ENCODE measurements at places on chromosomes 7 and 10.

- no peak for DNase-seq
Observed at GRCh38 chr7:70523249-70523988, 608.5 kb upstream of the GALNT17 start.

- peak; percentile 82 for DNase-seq
Observed at GRCh38 chr7:91434836-91435235, 170.6 kb downstream of the FZD1 start.

- no peak for DNase-seq
Observed at GRCh38 chr7:74400420-74401136, 53.1 kb upstream of the GTF2IRD1 start.

DNA sequence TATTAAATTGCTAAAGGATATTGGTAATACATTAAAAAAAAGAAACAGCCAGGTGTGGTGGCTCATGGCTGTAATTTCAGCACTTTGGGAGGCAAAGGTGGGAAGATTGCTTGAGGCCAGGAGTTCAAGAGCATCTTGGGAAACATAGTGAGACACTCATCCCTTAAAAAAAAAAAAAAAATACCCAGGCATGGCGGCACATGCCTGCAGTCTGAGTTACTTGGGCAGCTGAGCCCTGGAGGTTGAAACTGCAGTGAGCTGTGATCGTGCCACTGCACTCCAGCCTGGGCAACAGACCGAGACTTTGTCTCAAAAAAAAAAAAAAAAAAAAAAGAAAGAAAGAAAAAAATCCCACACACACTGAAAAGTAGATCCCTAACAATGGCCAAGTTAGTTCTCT, 59.7 kb downstream of the MACC1 start:
- DNase-seq = no peak

GRCh38 chr7:2613931-2614600, 17.7 kb upstream of the TTYH3 start:
- DNase-seq = no peak

- no peak for DNase-seq
Observed at GRCh38 chr7:14389181-14389591, 399.7 kb upstream of the ETV1 start.

- no peak for DNase-seq
Observed at GRCh38 chr10:46310143-46310514, 23.3 kb downstream of the ANTXRL start.

- DNase-seq = no peak
Observed at GRCh38 chr7:140646931-140647647, 6.5 kb upstream of the DENND2A start.

GRCh38 chr10:132136097-132136521, 50.6 kb upstream of the DPYSL4 start:
- no peak for DNase-seq

DNA sequence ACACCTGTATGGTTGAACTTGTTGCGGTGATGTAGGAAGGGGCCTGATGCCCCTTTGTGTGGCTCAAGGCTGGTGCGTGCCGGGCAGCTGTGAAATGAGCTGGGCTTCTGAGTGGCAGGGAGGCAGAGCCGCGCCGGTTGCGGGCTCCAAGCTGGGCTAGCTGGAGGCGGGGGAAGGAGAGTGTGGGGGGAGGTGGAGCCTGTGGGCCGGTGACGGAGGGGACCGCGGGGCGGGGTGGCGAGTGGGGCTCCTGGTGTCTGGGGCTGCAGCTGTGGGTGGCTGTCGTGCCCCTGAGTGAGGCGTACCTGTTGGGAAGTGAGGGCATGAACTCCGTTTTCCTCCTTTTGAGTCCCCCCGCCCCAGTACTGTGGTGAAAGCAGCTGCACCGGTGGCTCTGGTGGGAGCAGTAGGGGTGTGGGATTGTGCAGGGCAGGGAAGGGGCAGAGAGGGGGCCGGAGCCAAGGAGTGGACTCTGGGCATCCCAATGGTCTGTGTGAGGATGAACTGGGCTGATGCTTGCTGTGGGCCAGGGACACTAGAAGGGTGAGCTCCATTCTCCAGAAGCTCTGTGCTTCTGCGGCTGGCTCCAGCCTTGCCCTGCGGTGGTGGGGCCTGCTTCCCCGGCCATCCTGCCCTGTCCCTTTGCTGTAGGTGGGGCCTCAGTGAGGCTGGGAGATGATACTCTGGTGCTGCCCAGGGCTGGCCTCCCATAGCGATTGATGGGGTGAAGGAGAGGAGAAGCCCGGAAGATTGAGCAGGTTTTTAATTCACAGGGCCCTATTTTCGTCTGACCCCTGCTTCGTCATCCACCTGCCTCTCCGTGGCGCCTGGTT, 41.7 kb downstream of the INPP5A start:
- no peak for DNase-seq

GRCh38 chr10:86684331-86685097, 16.2 kb downstream of the LDB3 start:
- DNase-seq = no peak

All from fibroblast of skin of right quadriceps (primary cell).